ENCODE measurements at places on chromosomes 16 and 17.

DNA sequence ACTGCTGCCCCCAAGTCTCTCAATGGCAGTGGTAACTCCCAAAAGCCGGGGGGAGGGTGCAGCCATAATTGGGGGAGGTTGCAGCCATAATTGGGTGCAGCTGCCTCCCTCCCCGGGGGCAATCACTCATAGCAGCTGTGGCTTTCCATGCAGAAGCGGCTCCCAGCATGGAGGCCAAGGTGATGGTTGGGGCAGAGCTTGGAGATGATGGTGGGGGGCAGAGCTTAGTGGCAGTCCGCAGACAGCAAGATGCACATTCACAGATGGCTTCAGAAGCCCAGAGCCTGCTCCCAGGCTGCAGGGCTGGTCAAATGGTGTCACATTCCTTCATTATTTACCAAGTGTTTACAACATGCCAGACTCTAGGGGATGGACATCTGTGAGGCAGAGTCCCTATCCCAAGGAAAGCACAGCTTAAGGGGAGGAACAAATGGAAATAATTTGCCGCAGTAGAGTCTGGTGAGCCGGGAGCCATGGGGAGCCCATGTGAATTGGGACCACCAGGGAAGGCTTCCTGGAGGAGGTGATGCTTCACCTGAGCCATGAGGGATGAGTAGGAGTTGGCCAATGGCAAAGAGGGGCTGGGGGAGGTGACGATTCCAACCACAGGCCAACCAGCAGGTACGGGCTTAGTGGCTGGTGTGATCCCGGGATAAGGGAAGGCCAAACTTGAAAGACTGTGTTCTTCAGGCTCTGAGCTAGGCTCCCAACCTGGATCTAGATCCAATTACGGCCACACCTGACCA, 8.1 kb downstream of the DOC2B start:
- no peak for DNase-seq

- no peak for DNase-seq
Measured at GRCh38 chr16:59212492-59213024, 478.4 kb upstream of the GOT2 start.

- DNase-seq: no peak
Measured at GRCh38 chr16:69861292-69862030, 89.7 kb upstream of the CLEC18A start.

DNA sequence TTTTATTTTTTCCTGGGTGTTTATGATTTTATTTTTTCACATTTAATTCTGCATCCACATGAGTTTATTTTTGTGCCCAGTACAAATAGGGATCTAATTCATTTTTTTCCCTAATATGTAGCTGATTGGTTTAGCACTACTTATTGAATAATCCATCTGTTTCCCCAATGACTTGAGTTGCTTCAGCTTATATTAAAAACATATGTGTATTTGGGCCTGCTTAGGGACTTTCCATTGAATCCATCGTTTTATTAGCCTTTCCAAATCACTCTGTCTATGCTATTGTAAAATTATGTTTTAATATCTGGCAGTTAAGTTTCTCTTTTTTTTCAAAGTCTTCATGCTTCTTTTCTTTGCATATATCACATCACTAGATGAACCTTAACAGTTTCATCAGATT, 42.2 kb downstream of the WWP2 start:
- no peak for DNase-seq

GRCh38 chr16:749010-749409, 8.2 kb upstream of the CIAO3 start:
- DNase-seq: no peak

DNA sequence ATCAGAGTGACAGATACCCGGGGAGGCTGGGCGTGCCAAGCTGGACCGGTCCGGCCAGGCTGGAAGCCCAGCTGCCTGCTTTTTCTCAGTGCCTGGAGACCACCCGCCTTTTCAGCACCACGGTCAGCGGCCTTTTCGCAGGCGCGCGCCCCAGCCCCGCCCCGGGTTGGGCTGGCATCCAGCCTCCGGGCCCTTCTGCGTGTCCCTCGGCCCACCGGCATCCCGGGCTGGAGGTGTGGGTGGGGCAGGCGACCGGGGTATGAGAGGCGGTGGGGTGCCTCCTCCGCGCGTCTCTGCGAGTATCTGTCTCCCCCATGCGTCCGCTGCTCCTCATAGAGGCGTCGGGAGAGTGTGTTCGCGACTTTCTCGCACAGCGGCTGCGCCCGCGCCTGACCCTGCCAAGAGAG, 102.5 kb downstream of the MRM1 start:
- DNase-seq: no peak

DNA sequence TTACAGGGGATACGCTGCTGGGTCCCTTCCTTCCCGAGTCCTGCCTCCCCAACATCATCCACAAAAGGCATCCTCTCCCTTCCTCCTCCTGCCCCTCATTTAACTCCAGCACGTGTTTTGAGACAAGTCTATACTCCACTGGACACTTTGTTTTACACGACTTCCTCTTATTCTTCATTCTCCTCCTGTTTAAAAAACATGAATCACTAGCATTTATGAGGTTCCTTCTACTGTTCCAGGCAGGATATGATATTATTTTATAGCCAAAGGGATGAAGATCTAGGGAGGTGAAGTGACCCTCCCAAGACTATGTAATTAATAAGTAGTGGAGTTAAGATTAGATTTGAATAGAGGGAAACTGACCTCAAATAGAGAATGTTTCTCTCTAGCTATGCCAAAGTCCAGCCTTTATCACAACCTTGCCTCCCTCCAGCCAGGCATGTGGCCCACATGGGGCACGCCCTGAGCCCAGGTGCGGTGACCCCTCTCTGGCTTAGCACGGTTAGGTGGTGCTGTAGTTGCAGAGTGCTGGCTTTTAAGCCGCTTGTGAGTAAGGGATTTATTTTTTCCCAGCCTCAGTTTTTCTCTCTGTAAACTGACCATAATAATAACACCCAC, 1.3 kb upstream of the HSD17B2 start:
- DNase-seq: no peak

DNA sequence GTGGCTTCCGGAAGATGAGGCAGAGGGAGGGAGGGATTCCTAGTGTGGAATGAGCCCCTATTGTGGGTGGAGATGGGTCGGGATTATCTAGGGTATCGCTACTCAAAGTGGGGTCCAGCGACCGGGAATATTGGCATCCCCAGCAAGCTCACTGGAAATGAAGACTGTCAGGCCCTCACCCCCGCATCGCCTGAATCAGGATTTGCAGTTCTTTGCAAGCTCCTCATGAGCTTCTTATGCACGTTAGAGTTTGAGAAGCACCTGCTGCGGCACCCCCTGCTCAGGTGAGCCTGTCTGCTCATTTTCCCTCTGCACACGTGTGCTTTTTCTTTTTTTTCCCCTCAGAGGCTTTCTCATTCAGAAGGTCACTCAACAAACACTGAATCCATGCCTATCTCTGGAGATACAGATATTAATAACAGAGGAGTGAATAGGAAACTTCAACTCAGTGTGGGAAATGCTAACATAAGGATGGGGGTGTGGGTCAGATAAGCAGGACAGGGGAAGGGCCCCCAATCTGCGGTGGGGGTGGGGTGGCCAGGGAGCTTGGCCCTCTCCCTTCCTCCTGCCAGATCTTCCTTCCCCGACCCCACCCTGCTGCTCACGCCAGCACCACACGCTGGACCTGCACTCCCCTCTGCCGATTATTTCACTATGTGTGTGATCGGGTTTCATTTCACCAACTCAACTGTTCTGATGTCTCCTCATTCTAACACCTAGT, 67.7 kb upstream of the NFAT5 start:
- no peak for DNase-seq

DNA sequence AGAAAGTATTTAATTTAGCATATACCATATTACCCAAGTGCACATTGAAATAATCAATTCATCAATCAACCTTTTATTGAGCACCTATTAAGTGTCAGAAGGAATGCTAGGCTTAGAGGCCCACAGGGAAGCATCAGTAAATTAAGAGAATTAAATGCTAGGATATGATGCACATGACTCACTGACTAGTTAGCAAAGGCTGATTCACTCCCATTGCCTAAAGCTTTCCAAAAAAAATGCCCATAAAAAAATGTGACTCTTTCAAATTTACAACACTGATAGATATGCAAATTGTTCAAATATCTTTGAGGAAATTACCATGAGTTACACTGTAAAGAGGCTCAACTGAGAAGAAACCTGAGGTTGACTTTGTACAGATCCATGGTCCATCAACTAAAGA, 883.3 kb downstream of the CDH11 start:
- DNase-seq: no peak

DNA sequence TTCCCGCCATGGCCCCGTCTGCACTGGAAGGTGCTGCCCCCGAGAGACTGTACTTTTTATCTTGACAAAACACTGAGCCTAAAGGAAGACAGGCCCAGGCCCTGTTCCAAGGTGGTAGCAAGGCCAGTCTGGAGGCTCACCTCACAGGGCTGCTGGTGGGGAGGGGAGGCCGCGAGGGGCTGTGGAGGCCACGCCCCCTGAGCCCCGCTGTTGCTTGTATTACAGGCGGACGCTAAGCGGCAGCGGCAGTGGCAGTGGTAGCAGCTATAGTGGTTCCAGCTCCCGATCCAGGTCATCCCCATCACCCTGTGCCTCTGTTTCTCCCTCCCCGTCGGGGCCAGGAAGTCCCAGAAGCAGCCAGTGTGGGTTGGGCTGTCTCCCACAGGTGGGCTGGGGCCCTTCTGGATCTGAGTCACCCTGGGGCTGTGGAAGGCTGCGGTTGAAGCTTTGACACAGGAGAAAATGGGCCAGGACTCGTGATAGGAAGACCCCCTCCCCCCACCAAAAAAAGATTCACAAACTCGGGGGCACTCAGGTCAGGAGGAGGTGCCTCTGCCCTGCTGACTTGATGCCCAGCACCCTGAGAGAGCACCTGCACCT, 13.3 kb upstream of the IL17C start:
- DNase-seq: no peak

- no peak for DNase-seq
Measured at GRCh38 chr16:10885246-10885645, 8.2 kb downstream of the CIITA start.

GRCh38 chr17:61469949-61470348, 17.7 kb downstream of the TBX4 start:
- DNase-seq: no peak
